ENCODE measurements at places on chromosomes 16 and 17.

DNA sequence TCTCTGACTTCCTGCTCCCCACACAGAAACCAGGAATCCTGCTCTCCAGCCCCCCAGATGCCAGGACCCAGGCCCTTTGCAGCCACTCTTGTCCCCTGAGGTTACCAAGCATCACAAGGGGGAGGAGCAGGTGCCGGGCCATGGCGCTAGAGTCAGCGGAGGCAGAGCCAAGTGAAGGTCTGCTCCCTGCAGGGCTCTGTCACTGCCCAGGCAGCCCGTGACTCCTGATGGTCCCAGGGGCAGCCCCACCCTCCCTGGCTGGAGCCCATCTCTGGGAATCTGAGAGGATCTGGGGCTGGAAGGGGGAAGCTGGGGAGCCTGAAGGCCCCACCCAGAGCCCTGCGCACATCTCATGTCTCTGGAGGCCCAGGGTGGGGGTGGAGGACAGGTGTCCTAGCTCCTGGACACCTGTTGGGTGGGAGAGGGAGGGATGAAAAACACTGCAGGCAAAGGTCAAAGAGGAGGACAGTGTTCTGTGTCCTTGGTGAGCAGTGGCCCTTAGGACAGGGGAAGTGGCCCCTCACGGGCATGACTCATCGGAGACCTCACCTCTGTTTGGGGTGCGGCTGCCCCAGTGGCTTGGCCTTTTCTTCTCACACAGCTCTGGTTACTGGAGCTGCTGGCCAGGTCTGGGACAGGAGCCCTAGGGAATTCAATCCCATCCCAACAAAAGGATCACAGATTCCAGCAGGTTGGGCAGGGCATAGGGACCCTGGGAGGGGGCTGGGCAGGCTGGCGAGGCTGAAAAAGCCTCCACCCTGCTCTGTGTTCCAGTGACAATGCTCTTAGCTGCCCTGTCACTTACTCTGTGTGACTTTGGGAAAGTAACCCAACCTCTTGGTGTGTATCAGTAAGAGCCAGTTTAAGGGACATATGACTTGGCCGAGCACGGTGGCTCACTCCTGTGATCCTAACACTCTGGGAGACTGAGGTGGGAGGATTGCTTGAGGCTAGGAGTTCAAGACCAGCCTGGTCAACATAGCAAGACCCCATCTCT, at the start of gene PRSS36:
Gene PRSS36 (minus strand): TSS at position 173 of the 997 bp plus-strand sequence. CDS start 31 bp downstream, at position 142.
- peak; percentile 54 for DNase-seq

GRCh38 chr16:69131839-69132423, 457 bp downstream of the CHTF8 start:
- DNase-seq: peak; percentile 91

DNA sequence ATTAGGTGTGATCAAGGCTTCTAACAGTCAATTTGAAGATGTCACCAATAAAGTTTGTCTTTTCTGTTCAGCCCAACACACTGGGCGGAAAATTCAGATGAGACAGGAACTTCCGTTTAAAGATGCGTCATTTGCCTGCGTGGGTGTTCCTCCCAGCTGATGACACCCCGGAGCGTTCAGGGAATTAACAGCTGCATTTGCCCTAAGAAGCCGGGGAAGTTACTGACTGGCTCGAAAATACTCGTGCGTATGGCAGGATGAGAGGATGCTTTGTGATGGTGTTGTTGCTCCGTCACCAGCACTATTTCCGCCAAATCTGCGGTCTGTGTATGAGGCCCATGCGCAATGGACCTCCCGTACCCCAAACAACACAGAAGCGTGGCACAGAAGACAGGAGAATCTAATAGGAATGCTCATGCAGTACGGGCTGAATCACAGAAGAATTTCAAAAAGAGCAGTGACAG, 11.9 kb upstream of the PVALEF start:
- DNase-seq: no peak

- peak; percentile 94 for DNase-seq
Measured at GRCh38 chr16:57479976-57480753, 6.1 kb downstream of the DOK4 start.

DNA sequence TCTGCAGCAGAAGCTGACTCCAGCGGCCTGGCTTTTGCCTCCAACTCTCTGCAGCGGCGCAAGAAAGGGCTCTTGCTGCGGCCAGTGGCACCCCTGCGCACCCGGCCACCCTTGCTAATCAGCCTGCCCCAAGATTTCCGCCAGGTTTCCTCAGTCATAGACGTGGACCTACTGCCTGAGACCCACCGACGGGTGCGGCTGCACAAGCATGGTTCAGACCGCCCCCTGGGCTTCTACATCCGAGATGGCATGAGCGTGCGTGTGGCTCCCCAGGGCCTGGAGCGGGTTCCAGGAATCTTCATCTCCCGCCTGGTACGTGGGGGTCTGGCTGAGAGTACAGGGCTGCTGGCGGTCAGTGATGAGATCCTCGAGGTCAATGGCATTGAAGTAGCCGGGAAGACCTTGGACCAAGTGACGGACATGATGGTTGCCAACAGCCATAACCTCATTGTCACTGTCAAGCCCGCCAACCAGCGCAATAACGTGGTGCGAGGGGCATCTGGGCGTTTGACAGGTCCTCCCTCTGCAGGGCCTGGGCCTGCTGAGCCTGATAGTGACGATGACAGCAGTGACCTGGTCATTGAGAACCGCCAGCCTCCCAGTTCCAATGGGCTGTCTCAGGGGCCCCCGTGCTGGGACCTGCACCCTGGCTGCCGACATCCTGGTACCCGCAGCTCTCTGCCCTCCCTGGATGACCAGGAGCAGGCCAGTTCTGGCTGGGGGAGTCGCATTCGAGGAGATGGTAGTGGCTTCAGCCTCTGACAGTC, 1.3 kb downstream of the PARD6A start:
- no peak for DNase-seq

DNA sequence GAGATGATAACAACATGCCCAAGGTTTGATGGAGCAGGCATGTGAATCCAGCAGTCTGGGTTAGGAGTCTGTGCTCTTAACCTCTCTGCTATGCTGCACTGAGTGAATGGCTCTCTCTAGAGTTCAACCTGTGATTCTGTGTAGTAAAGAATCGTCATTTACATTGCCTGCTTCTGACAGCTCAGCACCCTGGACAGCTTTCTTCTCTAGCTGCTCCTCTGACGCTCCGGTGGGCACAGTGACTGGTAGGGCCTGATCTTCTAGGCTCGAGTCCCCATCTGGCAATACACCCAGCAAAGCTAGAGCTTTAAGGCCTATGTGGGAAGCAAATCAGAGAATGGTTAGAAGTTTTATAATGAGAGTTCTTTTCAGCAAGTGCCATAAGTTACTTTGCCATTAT, 85.3 kb upstream of the ATP2A3 start:
- no peak for DNase-seq

DNA sequence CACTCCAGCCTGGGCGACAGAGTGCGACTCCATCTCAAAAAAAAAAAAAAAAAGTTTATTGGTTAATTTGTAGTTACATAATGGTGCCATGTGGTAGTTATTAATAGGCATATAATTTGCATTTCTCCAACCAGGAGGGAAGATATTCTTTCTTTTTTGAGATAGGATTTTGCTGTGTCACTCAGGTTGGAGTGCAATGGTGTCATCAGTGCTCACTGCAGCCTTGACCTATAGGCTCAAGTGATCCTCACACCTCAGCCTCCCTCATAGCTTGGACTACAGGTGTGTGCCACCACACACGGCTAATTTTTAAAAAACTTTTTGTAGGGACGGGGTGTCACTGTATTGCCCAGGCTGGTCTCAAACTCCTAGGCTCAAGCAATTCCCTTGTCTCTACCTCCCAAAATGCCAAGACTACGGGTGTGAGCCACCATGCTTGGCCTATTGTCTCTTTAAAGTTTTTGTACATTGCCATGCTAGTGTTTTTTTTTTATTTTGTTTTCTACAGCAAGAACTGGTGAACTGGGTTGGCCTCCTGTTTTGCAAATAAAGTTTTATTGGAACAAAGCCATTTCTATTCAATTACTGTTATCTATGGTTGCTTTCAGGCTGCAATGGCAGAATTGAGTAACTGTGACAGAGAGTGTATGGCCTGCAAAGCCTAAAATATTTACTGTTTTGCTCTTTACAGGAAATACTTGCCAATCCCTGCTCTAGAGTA, 11.9 kb downstream of the SNX29 start:
- DNase-seq: no peak

- DNase-seq: no peak
Measured at GRCh38 chr17:859061-859823, 77.1 kb downstream of the MRM3 start.

GRCh38 chr17:5031365-5032082, 3.7 kb downstream of the SLC52A1 start:
- DNase-seq: peak; percentile 96

DNA sequence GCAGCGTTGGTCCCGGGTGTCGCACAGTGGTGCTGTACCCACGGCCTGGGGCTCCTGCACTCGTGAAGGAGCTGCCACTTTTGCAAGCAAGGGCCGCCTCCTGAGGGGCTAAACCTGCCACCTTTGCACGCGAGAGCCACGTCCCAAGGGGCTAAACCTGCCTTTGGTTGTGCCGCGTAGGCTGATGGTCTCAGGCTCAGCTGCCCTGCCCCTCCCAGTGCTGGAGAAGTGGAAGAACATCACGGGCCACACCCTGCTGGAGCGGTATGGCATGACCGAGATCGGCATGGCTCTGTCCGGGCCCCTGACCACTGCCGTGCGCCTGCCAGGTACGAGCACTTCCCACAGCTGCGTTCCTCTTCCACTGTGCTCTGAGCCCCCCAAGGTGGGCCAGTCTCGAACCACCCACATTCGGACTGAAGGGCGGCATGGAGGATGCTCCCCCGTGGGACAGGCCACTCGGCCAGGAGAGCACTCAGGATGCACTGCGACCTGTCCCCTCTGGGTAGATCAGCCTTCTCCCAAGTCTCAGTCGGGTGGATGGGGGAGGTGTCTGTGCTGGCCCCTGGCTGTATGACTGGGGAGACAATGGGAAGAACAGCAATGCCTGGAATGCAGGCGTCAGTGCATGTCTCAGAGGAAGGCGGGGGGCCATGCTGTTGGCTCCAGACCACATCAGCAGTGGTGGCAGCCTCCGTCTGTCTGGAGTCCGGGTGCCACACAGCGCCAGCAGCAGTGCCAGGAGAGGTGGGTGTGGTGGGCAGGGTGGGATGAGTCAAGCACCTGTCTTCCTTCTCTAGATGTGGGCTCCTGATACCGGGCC, 20.7 kb downstream of the ACSF3 start:
- DNase-seq: peak; percentile 80

DNA sequence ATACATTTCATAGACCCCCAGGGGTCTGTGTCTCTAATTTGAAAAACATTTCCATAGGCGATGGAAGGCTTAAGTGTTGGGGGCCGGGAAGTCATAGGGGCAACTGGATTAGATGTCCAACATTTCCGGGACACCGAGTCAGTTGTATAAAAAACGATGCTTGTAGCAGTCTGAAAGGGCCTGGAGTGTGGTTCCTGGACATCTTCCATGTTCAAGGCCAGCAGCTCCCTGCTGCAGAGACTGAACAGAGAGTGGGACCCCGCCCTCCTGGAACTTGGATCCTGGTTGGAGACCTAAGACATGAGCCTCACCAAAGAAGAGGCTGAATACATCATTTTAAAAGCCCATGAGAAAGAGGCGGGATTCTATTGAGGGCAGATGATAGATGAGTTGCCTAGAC, 82.0 kb upstream of the ZNF423 start:
- peak; percentile 15 for DNase-seq

GRCh38 chr17:15354256-15354655, 12.9 kb upstream of the TEKT3 start:
- DNase-seq: no peak

DNA sequence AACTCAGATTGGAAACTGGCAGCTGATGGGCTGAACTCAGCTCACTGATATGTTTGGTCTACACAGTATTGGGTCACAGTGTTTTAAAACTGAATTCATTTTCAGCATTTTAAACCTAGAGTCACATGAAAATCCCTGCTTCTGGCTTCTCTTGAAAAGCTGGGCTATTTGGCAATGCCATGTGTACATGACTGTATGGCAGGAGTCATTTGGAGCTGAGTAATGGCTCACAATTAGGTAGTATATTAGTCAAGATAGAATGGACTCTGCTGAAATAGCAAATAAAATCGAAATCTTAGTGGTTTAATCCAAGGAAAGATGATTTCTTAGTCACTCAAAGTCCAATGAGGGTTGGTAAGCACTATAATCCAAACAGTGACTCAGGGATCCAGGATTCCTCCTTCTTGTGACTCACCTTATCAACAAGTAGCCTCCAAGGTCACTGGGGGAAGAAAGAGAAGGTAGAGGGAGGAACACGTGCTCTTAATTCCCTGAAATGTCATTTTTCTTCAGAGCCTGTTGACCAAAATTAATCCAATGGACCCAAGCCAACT, 13.9 kb upstream of the PMP22 start:
- DNase-seq: peak; percentile 29

GRCh38 chr17:5584383-5585286, at the start of gene NLRP1:
TSS of gene NLRP1 (minus strand) at chr17:5584509. CDS start at chr17:5583957, 552 bp downstream.
- peak; percentile 95 for DNase-seq

DNA sequence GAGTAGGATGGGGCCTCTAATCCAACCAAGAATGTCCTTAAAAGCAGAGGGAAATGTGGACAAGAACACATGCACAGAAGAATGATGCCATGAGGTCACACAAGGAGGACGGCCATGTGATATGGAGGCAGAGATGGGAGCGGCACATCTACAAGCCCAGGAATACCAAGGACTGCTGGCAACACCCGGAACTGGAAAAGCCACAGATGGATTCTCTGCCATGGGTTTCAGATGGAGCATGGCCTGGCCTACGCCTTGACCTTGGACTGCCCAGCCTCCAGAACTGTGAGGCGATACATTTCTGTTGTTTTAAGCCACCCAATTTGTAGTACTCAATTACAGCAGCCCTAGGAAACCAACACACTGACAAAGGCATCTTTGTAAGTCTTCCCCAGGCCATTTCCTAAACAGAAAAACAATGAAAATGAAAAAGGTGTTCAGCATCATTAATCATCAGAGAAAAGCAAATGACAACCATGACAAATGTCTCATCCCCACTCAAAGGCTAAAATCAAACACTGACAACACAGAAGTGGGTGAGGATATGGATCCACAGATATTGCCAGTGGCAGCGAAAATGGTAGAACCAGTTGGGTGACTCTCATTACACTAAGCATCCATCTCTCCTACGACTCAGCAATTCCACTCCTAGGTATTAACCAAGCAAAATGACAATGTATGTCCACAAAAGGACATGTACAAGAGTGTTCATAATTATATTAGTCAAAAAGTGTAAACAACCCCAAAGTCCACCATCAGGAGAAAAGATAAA, 76.9 kb upstream of the CNEP1R1 start:
- DNase-seq: no peak

DNA sequence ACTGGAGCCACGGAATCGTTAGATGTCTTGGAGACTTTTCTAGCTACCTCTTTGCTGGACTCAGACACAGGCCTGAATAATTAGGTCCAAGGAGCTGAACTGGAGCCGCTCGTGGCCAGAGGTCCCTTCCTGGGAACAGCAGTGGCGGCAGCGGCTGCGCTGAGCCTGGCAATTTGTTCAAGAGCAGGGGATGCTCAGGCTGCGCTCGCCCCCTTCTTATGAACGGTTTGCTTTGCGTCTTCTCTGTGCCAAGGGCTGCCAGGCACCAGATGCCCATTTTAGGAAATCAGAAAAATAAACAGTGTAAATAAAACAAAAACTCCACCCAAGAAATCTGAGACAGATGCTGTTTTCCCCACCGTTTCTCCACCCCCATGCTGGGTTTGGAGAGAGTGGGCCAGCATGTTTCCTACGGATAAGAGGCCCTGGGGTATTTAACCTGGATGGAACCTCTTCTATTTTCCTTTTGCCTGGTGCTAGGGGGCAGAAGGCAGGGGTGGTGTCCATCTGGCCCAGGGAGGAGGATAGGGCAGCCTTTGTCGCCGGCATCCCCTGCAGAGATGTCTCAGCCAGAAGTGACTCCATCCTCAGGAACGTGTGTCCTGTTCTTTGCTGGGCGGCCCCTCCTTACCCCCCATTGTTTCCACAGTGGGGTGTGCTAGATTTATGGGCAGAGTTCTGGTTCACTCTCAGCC, 163.4 kb downstream of the SEC14L1 start:
- no peak for DNase-seq

GRCh38 chr16:51002881-51003490, 148.1 kb downstream of the SALL1 start:
- no peak for DNase-seq

All from islet precursor cell (in vitro differentiated cells).